ENCODE measurements at places on chromosomes 4 and X.
A peak's percentile ranks its signal among the peaks of the same experiment; 100 is the strongest.

DNA sequence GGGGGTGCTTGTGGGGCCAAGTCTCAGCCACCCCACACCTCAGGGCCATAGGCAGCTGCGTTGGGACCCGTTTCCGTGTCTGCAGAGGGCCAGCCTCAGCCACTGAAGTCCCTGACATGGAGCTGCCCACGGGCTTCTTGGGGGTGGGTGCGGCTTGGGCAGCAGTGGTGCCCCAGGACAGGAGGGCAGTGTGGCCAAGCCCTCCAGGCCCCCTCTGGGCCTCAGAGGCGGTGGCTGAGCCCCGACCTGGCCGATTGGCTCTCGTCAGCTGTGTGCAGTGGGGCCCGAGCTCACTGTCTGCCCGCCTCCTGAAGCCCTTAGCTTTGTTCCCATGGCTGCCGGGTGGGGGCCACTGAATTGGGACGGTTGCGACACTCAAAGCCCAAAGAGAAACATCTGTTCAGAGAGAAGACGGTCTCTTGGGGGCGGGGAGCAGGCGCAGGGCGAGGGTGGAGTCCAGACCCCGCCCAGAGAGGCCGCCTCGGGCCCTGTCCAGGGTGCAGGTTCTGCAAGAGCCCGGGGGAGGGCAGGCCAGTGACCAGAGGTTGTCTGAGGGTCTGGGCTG, 9.1 kb downstream of the FGFR3 start:
- H3K4me3 ChIP-seq = no peak overlapping the region
- H3K4me1 ChIP-seq = no peaks in the 10 kb centered on the region
- no peak overlapping the region for H3K27ac ChIP-seq
- DNase-seq = no peak

DNA sequence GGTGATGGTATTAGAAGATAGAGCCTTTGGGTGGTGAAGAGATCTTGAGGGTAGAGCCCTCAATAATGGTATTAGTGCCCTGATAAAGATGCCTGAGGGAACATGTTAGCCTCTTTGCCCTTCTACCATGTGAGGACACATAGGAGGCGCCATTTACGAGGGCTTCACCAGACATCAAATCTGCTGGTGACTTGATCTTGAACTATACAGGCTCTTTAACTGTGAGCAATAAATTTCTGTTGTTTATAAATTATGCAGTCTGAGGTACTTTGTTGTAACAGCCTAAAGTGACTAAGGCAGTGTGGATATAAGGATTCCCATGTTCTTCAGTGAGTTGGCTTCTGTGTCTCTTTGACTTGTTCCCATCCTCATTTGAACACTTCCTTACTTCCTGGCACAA, 11.8 kb downstream of the MOB1B start:
- peaks cover 15% of the 10 kb centered on the region for H3K36me3 ChIP-seq
- H3K4me1 ChIP-seq = no peaks in the 10 kb centered on the region
- H3K27ac ChIP-seq = no peak overlapping the region
- H3K4me3 ChIP-seq = no peak overlapping the region

- DNase-seq = no peak
- no peaks in the 10 kb centered on the region for H3K36me3 ChIP-seq
- H3K4me3 ChIP-seq = no peak overlapping the region
- no peaks in the 10 kb centered on the region for H3K27me3 ChIP-seq
- no peaks in the 10 kb centered on the region for H3K4me1 ChIP-seq
Observed at GRCh38 chr4:35228313-35228712, 1016.0 kb downstream of the ARAP2 start.

GRCh38 chr4:148057516-148057915, 325.6 kb downstream of the ARHGAP10 start:
- H3K4me3 ChIP-seq = no peak overlapping the region
- H3K27ac ChIP-seq = no peak overlapping the region
- peaks cover 9% of the 10 kb centered on the region for H3K4me1 ChIP-seq
- no peaks in the 10 kb centered on the region for H3K36me3 ChIP-seq
- no peak for DNase-seq

GRCh38 chr4:52037689-52038102, 403 bp downstream of the SGCB start:
- H3K4me3 ChIP-seq = peak overlapping the region; percentile 97
- H3K27ac ChIP-seq = no peak overlapping the region
- peaks cover 18% of the 10 kb centered on the region for H3K36me3 ChIP-seq
- H3K4me1 ChIP-seq = peaks cover 6% of the 10 kb centered on the region

- H3K36me3 ChIP-seq = peaks cover 3% of the 10 kb centered on the region
- no peak overlapping the region for H3K4me3 ChIP-seq
- no peaks in the 10 kb centered on the region for H3K27me3 ChIP-seq
- no peak for DNase-seq
Observed at GRCh38 chr4:37985730-37986275, 25.6 kb downstream of the PTTG2 start.

DNA sequence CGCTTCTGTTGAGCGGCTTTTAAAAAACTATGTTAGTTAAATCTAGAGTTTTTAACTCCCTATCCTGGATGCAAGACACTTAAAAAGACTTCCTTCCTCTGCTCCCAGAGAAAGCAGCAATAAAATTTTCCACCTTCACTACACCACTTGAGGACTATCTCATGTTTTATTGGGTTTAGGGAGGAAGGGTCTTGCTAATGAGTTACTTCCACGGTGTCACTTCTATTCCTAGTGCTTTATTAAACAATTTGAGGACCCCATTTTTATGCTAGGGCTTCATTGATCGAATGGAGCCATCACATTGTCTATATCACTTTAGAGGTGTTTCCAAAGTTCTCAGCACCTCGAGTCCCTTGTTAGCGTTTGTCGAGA, 3.7 kb upstream of the STIM2 start:
- no peak for DNase-seq
- no peaks in the 10 kb centered on the region for H3K27me3 ChIP-seq
- no peak overlapping the region for H3K27ac ChIP-seq
- H3K36me3 ChIP-seq = no peaks in the 10 kb centered on the region
- peaks cover 4% of the 10 kb centered on the region for H3K4me1 ChIP-seq
